GM19239 (cell line): ENCODE measurements at places on chromosomes 13 and 19.

DNA sequence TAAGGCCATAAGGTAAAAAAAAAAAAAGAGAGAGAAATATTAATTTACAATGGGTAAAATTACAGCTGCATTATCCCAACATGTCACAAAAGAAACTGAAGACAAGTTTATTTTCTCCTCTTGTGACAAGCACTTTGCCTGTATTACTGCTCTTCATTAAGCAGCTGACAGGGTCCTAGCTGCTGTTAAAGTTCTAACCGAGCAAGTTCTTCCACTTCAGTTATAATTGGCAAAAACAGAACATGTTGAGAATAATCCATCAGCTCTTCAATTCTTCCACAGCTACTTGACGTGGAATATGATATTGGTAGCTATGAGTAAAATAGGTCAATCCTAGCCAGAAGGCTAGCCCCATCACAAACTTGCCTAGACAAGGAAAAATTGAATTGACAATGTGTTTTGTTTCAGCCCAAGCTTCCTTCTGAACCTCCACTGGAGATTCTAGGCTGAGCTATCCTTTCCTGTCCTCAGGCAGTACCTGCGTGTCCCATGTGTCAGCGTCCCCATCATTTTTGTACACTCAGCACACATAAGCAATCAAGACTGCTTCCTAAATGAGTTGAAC, 32.2 kb upstream of the DOCK9 start:
- DNase-seq = no peak

DNA sequence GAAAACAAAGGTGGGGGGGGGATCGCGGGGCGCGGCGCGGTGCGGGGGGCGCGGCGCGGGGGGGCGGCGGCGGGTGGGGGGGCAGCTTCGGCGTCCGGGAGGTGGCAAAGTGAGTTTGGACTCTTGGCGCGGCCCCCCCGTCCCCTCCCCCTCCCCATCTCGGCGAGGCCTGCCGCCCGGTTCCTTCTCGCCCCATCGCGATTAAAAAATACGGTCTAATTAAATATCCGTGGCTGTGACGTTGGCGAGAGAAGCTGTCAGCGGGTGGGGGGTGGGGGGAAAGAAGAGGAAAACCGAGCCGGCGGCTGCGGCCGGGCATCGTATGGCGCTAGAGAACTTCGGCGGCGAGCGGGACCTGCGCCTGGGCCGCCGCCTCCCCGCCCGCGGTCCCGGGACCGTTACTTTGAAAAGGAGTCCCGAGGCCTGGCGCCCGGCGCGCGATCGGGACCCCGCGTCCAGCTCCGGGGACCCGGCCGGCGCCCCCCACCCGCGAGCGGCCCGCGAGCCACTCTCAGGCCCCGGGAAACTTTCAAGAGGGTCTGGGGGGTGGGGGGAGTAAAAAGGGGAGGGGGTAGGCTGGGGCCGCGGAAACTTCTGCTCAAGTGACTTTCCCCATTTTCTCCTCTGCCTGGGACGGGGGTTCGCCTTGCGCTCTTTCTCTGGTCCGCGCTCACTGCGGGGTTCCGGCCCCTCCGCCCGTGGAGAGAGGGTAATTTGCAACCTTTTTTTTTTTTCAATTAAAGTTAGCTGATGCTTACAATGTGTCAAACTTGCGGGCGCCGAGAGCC, 146.3 kb upstream of the ZNF536 start:
- no peak for DNase-seq

- peak; percentile 12 for DNase-seq
Measured at GRCh38 chr13:44815623-44816022, 173.6 kb downstream of the NUFIP1 start.

DNA sequence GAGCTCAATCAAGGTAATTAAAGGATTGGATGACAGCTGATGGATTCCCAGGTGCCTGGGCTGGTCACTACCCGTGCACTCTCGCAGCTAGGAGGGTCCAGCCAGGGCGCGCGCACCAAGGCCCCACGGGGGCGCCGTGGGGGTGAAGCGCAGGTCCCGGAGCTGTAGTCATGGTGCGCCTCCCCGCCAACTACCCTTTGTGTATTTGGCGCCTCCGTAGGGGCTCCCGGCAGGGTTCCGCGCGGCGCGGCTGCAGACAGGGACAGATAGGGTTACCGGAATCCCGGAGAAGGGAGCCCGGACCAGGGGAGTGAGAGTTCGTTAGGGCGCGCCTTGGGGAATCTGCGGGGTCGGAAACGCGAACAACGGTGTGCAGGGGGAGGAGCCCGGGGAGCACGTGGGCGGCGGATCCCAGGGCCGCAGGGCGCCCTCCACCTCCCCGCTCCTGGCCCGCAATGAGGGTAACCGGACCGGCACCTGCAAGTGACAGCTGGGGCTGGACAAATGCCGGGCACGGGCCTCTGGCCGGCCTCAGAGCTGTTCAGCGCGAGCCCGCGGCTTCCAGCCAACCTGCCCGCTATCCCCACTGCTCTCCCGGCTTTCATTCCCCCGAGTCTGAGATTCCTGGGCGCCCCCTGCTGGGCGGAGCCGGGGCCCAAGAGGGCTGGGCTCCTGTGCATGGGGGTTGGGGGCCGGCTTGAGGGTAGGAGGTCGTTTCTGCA, 3.4 kb upstream of the PRAM1 start:
- DNase-seq = peak; percentile 90

- DNase-seq = no peak
Measured at GRCh38 chr13:111916201-111916600, 150.7 kb upstream of the SOX1 start.

DNA sequence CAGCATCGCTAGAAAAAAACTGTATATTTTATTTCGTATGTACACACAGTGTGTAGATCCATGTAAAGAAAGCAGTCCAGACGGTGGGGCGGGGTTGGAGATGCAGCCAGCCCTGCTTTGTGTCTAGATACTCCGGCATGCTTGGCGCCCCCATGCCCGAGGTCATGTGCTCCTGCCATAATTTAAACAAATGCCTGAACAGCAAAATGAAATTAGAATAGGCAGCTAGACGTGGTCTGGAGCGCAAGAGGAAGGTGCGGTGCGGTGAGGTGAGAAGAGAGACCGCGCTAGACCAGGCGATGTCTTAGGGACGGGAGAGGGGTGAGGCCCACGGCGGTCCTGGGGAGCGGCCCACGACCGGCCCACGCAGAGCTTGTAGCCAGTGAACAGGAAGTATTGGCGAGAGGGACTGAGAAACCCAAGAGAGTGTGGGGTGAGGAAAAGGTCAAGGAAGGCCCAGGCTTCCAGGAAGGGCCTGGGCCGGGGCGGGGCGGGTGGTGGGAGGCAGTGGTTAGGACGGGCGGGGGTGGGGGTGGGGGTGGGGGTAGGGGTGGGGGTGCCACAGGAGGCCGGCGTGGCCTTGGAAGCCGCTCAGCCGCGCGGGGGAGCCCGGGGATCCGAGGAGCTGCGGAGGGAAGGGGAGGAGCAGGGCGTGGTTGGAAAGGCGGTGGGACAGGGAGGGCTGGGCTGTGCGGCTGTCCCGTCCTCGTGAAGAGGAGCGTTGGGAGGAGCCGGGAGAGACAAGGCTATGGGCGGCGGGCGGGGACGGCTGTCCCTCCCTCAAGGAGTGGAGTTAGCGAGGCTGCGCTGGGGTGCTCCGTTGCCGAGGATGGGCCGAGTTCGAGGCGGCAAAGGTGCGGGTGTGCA, 254.7 kb upstream of the SGCG start:
- DNase-seq = no peak

- DNase-seq = peak; percentile 66
Measured at GRCh38 chr19:11587302-11587974, 9.8 kb upstream of the ZNF627 start.

DNA sequence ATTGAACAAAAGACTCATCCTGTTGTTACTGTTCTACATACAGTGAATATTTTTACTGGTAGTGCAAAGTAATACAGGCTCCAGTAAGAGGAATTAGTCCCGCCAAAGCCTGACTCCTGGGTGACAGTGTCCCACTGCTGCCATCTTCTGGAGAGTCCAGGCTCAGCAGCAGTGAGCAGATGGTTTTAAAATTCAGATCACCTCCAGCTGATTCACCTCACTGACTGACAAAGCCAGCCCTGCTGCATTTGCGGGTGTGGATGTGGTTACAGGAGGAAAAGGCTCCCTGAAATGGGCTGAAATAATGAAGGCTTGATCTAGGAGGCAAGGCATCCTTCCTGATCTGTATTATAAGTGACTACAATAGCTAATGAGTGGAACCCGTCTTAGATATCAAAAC, 18.3 kb downstream of the PABPC3 start:
- peak; percentile 54 for DNase-seq

DNA sequence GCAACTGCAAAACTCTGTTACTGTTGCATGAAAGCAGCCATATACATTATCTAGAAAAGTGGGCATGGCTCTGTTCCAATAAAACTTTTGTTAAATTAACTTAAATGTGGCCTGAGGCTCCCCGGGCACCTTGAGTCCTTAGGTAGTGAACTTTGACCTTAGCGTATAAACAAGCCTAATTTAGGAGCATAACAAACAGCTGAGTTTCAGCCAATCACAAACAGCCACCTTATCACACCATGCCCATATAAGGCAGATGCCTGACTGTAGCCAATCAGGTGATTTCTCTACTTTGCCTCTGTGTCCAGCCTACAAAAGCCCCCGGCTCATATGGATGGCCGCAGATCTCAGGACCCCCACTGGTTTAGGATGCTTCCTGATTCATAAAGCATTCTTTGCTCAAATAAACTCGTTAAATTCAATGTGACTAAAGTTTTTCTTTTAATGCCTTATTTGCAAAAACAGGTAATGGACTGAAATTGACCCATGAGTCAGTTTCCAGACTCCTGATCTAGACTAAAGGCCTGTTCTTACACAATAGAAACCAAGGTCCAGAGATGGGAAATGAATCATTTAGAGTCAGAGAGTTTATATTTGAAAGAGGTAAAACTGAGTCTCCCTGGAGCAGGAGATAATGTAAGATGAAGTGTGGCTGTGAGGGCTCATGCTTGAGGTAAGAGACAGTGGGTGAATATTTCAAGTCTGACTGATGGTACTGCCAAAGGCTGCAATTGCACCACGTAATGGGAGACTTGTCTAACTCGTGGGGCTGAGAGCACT, 130.2 kb downstream of the FGF9 start:
- no peak for DNase-seq

DNA sequence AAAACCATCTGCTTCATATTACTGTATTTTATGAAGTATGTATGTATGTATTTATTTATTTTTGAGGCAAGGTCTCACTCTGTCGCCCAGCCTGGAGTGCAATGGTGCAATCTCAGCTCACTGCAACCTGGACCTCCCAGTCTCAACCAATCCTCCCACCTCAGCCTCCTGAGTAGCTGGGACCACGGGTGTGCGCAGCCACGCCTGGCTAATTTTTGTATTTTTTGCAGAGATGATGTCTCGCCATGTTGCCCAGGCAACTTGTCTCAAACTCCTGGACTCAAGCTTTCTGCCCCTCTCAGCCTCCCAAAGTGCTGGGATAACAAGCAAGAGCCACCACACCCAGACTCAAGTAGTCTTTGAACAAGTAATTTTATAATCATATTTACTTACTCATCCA, 5.5 kb downstream of the KATNAL1 start:
- DNase-seq = no peak

GRCh38 chr19:14979476-14980255, at the start of gene SLC1A6:
TSS of gene SLC1A6 (minus strand) at chr19:14979864. CDS start at chr19:14972910, 6,954 bp downstream.
- no peak for DNase-seq

DNA sequence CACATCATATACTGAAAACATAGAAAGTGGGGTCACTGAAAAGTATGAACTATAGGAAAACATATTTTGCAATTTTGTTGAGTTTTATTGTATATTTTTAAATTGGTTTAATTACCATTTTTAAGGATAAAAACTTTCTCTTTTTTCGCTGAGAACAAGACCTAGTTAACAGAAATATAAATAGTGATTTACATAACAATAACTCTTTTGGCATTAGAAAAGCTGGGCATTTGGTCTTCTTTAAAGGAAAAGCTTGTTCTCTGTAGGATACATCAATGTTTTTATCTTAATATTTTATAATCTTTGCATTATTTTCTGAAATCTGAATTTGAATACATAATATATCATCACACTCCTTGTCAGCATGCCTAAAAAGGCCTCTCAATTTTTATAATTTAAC, 47.4 kb upstream of the MYCBP2 start:
- no peak for DNase-seq

- DNase-seq = no peak
Measured at GRCh38 chr19:30349131-30349730, 23.0 kb upstream of the ZNF536 start.

DNA sequence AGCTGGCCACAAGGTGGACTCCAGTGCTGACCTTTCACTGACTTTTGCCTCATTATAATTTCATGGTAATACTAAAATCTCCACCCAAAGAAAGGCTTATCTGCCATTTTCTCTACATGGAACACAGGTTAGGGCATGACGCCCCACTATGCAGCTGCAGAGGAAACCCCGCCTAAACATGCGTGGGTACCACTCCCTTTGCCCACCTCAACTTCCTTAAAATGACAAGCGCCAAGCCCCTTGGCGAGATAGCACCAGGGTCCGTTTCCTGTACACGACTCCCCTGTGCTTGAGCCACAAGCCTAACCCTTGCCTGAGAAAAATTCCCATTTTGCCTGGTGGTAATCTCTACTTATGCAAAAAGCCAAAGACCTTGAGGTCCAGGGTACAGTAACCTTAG, 36.0 kb upstream of the PABPC3 start:
- no peak for DNase-seq

- DNase-seq = no peak
Measured at GRCh38 chr19:39408392-39409207, 2.0 kb downstream of the ZFP36 start.

GRCh38 chr19:46759817-46760333, 13.6 kb upstream of the STRN4 start:
- DNase-seq = no peak

DNA sequence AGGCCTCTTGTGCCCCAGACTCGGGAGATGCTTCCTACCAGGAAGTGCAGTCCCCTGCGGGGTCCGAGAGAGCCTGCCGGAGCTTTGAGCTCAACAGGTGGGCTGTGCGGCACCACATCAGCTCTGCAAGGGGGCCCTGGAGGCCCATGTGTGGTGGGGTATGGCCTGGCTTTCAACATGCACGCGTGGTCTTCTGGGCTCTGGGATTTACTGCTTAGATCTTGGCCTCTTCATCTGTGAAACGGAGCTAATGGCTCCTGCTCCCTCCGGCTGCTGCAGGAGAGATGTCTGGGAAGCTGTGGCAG, 18.0 kb downstream of the NDUFB7 start:
- DNase-seq = no peak

DNA sequence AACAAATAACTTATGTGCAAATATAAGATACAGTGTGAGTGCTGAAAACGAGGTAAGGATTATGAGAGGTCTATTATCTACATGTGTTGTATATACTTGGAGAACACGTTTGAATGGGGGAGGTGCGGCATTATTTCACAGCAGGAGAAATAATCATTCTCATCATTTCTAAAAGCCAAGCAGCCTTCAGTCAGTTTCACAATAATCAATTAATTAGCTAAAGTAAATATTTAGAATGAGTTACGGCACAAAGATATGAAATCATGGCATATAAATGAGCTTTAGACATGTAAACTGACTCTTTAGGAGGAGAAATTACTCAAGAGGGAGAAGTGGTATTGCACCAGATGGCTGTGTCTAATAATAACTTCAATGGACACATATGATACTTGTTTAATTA, 366.6 kb downstream of the DNAJC15 start:
- no peak for DNase-seq

- DNase-seq = no peak
Measured at GRCh38 chr13:36357692-36358091, 11.5 kb upstream of the SPART start.

GRCh38 chr13:29908416-29909080, 58.1 kb upstream of the UBL3 start:
- DNase-seq = no peak
